ENCODE measurements at places on chromosomes 12 and 14. TPM values are rescaled to one million over a fixed set of nuclear protein-coding genes. Genes with fewer than 3 reads are reported as not detected.

DNA sequence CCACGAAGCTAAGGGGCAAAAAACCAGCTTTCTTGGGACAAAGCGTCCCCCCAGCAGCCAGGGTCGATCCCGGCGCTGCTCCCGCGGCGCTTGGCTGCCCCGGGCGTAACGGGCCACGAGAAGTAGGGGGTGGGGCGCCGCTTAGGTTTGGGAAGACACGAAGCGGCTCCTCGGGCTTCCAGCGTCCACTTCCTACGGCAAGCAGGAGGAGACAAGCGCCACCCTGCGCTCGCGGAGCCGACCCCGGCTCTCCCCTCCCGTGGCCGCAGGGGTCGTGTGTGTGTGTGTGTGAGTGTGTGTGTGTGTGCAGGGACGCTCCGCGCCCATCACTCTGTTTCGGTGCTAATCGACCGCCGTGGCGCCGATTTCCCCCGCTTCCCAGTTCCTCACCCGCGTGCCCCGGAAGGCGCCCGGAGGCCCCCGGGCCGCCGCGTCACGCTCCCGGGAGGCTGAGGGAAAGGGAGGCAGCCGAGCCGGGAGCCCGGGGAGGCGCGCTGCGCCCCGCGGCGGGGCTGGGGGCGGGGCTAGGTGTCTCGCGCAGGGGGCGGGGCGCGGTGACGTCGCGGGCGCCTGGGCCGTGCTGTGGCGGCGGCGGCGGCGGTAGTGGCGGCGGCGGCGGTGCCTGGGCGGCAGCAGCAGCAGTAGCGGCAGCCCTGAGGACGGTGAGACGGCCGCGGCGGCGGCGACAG, at the start of gene ERC1:
ERC1 (plus strand) TSS at position 563 of the 689 bp plus-strand sequence. CDS start 36,681 bp downstream, outside the sequence.
- peak; percentile 90 for DNase-seq

DNA sequence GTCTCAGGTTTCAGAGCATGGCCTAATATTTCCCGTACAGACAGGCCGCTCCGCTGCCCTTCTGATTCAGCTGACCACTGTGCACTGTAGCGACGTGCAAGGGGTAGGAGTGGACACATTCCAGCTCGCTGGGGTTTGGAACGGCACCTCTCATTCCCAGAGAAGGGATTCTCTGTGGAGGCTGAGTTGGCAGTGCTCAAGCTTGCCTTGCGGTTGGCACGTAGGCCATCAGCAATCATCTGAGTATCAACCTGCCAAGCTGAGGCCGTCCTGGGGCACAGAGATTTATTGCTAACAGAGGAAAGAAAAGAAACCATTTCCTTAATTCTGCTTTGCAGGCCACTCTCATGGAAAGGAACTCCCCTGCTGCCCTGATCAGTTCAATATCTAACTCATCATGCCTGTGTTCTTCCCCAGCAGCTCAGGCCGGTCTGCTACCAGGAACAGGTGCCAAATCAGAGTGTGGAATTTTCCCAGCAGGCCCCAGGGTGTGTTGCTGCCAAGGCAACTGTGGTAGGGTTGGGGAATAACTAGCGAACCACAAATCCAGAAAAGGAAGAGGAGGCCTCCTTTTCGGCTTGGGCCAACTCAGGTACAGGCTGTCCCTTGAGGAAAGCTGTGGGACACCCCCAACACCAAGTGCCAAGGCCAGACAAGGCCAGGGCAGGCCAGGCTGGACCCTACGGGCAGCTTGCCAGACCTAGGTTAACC, 92.5 kb downstream of the SSPN start:
- peak; percentile 49 for DNase-seq

CRIP1 gene
- total RNA-seq, result 75.6 TPM

- DNase-seq, result no peak
These were observed 5.5 kb upstream of the LMNTD1 start for GRCh38 chr12:25558586-25558985.

PLEK2 gene
- not detected for total RNA-seq

GRCh38 chr12:11580125-11580751, 69.2 kb upstream of the ETV6 start:
- DNase-seq, result no peak

GRCh38 chr12:121794534-121795033, 1.1 kb upstream of the RHOF start:
- DNase-seq, result no peak

- no peak for DNase-seq
These were observed 3.3 kb downstream of the PARP11 start for GRCh38 chr12:3869865-3870264.

- peak; percentile 86 for DNase-seq
These were observed 5.2 kb upstream of the RIMKLB start for GRCh38 chr12:8692573-8692972.

GRCh38 chr12:111494676-111495075, 89.0 kb downstream of the SH2B3 start:
- no peak for DNase-seq

GRCh38 chr14:36504771-36505175, 15.3 kb downstream of the NKX2-1 start:
- DNase-seq, result no peak

- DNase-seq, result no peak
These were observed 3.5 kb upstream of the ACACB start for GRCh38 chr12:109112720-109113465.

- no peak for DNase-seq
These were observed 67.2 kb downstream of the SLC8A3 start for GRCh38 chr14:70121521-70121920.

DNA sequence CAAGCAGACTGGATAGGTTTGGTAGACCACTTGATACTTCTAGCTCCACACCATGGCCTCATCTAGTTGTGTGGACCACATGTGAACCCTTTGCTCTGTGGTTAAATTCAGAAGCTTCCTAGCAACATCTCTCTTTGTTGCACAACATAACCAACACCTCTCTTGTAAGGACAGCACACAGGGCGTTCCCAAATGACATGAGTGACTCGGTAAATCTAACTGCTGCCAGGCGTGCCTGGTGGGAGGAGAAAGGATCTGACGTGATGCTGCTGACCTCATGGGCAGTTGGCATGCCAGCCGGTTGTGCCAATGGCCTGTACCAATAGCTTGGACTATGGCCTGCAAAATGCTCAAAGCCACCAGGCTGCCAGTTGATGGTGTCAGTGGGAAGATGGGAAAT, 93.8 kb downstream of the CPSF2 start:
- DNase-seq, result no peak

- peak; percentile 87 for DNase-seq
These were observed at the start of gene KCNMB4 for GRCh38 chr12:70365648-70366518. Gene KCNMB4 (plus strand): TSS chr12:70366290. CDS start chr12:70366735, 445 bp downstream.

DNA sequence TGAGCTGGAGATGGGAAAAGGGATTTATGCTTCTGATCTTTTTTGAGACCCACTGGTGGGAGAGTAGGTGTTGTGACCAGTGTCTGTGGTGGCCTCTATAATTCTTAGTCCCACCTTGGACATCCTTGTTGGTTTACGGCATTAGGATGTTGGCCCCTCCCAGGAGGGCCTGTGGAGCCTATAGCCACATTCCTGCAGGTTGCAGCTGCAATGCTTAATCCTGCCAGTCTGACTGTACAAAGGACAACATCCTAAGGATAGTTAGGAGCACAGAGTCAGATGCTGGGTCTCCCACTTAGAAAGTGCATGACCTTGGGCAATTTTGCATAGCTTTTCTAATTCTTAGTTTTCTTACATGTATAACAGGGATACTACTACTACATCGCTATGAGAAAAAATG, 150.9 kb upstream of the SLC38A2 start:
- DNase-seq, result no peak

RNASE4 gene
- 12.0 TPM for total RNA-seq

Measured in dorsolateral prefrontal cortex (tissue), 122 donors.